NCI-H1694 (cell line): ENCODE measurements at places on chromosomes 12 and 14.

- DNase-seq, result no peak
Observed at GRCh38 chr12:88628856-88629509, 48.7 kb upstream of the KITLG start.

DNA sequence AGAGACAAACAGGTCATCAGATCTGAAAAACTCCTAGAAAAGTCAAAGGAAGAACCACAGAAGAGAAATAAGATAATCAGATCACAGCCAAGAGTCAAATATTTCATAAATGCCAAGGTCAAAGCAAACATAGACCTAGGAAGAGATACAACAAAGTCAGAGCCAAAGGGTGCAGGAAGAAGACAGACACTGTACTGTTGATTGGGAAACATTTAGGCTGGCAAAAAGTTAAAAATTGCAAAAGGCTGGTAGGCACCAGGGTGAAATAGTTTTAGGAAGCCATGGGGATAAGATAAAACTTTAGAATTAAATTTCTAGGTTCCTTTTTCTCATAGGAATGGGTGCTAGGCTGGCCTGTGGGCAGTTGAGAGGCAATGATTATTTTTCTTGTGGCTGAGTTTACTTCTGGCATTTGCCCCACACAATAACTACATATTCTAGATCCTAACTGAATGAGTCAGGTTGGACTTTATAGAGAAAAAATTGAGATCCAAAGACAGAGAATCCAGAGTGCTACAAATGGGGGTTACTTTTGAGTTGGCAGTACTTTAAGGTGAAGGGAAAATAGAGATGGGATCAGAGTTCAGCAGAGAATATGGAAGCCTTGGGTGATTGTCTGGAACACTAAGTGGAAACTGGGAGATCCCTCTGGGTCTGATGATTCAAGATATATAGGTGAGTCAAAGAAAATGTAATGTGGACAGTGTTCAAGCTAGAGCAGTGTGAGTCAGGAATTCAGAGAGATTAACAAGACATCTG, 215.5 kb downstream of the C12orf50 start:
- no peak for DNase-seq

GRCh38 chr14:99687284-99688209, 3.4 kb downstream of the CYP46A1 start:
- DNase-seq, result no peak

DNA sequence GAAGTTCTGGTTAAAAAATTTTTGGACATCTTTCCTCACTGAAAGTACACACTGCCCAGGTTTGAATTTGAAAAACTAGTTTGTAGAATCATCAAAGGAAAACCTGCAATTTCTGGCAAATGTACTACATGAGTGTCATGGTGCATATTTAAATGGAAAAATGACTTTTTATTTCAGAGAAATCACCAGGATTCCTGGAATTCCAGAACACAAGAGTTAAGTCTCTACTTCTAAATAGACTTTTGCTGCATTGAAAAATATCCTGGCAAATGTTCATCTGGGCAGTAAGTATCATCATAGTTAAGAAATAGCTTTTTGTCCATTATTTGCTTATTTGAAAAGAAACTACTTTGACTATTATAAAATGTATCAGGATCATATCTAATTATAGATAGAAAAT, 275.1 kb downstream of the PRKD1 start:
- no peak for DNase-seq

- no peak for DNase-seq
Observed at GRCh38 chr12:125579916-125580315, 514.7 kb downstream of the AACS start.

DNA sequence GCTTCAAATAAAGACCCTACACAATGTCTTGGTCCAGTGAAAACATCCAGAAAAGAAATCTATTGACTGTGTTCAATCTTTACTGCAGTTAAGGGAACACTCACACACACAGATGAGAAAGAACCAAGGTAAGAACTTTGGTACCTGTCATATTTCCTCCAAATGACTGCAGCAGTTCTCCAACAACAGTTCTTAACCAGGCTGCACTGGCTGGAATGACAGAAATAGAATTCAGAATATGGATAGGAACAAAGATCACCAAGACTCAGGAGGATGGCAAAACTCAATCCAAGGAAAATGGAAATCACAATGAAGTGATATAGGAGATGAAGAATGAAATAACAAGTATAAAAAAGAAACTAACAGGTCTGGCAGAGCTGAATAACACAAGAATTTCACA, 36.6 kb downstream of the ADAM20 start:
- no peak for DNase-seq

GRCh38 chr14:68306934-68307789, 485.7 kb downstream of the ZFP36L1 start:
- no peak for DNase-seq

DNA sequence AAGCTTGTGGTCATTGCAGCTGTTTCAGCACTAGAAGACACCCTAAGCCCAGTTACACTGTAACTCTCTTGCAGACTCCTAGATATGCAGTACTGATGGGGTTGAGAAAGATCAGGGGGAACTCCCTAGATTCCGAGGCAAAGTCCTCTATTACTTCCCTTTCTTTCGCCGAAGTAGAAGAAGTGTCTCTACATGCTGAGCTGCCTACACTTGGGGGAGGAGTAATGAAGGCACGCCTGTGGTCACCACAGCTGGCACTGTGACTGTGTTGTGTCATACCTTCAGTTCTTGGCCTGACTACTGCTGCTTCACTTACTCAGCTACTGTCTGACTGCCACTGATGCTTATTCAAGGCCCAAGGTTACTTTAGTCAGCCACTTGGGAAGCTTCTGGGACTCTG, 35.1 kb upstream of the RPL10L start:
- no peak for DNase-seq

- DNase-seq, result no peak
Observed at GRCh38 chr12:108560321-108560721, 652 bp downstream of the SART3 start.

DNA sequence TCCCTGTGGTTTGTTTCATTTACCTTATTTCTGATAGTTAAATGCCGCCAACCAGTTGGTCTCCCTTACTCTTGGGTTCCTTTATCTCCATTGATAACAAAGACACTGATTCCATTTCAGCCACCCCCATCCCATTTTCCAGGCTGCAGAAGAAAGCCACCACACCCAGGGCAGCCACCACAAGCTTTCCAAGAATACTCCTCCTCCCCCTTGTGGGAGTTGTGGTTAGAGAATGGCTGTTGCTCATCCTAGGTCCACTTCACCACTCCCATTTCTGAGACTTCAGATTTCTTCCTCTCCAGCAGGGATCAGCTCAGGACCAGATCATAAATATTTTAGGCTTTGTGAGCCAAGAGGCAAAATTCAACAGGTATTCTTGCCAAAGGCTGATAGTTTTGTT, 73.9 kb downstream of the ANO4 start:
- no peak for DNase-seq

GRCh38 chr12:42468921-42469320, 120.6 kb downstream of the PRICKLE1 start:
- DNase-seq, result no peak

- no peak for DNase-seq
Observed at GRCh38 chr12:103571286-103571685, 15.8 kb upstream of the STAB2 start.

DNA sequence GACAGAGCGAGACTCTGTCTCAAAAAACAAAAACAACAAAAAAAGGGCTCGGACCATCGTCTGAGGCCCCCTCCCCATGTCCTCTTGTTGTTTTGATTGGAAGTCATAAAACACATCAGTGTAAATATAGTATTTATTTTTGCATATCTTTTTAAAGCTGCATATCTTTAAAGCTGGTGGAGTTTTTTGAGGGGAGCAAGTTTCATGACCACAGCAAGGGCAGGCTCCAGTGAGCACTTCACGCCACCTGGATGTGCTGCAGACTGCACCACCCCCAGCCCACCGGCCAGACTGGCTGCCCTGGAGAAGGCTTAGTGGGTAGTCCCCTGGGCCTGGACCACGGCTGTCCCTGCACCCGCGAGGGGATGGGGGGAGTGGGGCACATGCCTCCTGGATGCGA, 11.9 kb upstream of the BCL7A start:
- DNase-seq, result no peak
